A549 treated with CpdA at 1 μM for 4 hours (cell line): ENCODE measurements at places on chromosomes 7 and 10. TPM values are rescaled to one million over a fixed set of nuclear protein-coding genes. Genes with fewer than 3 reads are reported as not detected.

Gene RPEL1
- 0.06 TPM in 1 of 5 replicates, not detected in the others for total RNA-seq

Gene NSUN5
- total RNA-seq, result 42.8 to 57.9 TPM (median 56.9 TPM) in 5 replicates

Gene NUDT5
- total RNA-seq, result 126 to 167 TPM (median 141 TPM) in 5 replicates

Gene TYW1
- 15.3 to 17.4 TPM (median 16.0 TPM) in 5 replicates for total RNA-seq

Gene AQP1
- 0.36 to 0.70 TPM (median 0.45 TPM) in 5 replicates for total RNA-seq

Gene CPVL
- total RNA-seq, result 0.16 to 0.45 TPM (median 0.24 TPM) in 5 replicates

Gene CCDC146
- total RNA-seq, result 0.48 to 1.5 TPM (median 0.70 TPM) in 5 replicates

Gene STEAP1B
- total RNA-seq, result 0.03 to 0.21 TPM (median 0.17 TPM) in 3 of 5 replicates, not detected in the others

Gene AKR1C2
- 3,008 to 3,788 TPM (median 3,160 TPM) in 5 replicates for total RNA-seq

Gene SFTPA1
- total RNA-seq, result not detected in 5 replicates

Gene RGR
- total RNA-seq, result not detected in 5 replicates

Gene NSUN6
- total RNA-seq, result 4.6 to 6.4 TPM (median 5.2 TPM) in 5 replicates

Gene DYNC1I1
- total RNA-seq, result 0.06 to 0.27 TPM (median 0.18 TPM) in 4 of 5 replicates, not detected in the other

Gene AZGP1
- total RNA-seq, result not detected in 5 replicates

Gene ATOH7
- 0.17 to 0.48 TPM (median 0.31 TPM) in 5 replicates for total RNA-seq

Gene GPR141
- total RNA-seq, result not detected in 5 replicates

Gene IKZF1
- total RNA-seq, result 0.01 TPM in 1 of 5 replicates, not detected in the others

Gene CNPY1
- total RNA-seq, result not detected in 5 replicates

Gene CRHR2
- total RNA-seq, result 0.03 TPM in 1 of 5 replicates, not detected in the others

Gene TMEM26
- total RNA-seq, result 0.06 to 0.13 TPM (median 0.10 TPM) in 4 of 5 replicates, not detected in the other

Gene INHBA
- 0.50 to 1.6 TPM (median 1.1 TPM) in 5 replicates for total RNA-seq

Gene PNLIPRP1
- total RNA-seq, result not detected in 5 replicates

Gene WDR86
- 0.09 to 0.26 TPM (median 0.15 TPM) in 5 replicates for total RNA-seq

Gene VSTM2A
- total RNA-seq, result not detected in 5 replicates

Gene GRID2IP
- 0.01 TPM in 1 of 5 replicates, not detected in the others for total RNA-seq

Gene AGR2
- total RNA-seq, result 97.0 to 175 TPM (median 138 TPM) in 5 replicates
